ENCODE measurements at places on chromosomes 13 and 19.

- no peak for DNase-seq
These were observed 276.4 kb downstream of the LHFPL6 start for GRCh38 chr13:39326469-39327171.

GRCh38 chr19:42268704-42269477, at the start of gene CIC:
CIC (plus strand) TSS chr19:42269252; CDS start chr19:42271784, 2,532 bp downstream.
- peak; percentile 100 for DNase-seq

DNA sequence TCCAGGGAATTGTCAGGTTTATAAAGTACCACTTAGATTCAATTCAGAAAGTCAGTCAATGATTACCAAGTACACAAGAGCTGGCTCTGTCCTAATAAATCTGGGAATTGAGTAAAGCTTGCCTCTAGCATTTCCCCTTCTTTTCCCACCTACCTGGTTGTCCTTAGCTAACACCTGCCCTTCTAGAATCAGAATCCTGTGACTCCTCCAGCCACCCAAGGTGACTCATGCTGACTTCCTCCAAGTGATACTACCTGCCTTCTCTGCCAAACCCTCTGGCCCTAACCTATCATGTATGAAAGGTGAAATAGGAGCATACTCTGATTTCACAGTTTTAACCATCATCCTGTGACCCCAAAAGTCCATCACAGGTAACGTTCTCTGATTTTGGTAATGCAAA, 151.2 kb downstream of the DIAPH3 start:
- DNase-seq, result no peak

- peak; percentile 8 for DNase-seq
These were observed 45.4 kb downstream of the CCDC70 start for GRCh38 chr13:51907040-51907732.

DNA sequence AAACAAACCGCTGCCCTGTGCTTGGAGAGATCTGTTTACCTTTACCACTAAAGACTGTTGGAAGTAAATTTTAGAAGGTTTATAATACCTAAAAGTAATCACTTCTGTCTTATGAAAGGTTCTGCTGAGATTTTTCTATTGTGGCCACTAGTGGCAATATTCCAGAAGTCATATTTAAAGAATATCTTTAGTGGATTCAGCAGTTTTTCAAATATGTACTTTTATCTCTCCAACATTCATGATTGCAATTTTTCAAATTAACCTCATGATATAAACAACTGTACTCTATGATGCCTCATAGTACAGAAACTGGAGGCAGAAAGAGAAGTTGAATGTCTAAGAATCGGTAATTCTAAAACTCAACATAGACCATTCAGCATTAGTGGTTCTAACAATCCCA, 53.2 kb upstream of the USPL1 start:
- DNase-seq, result no peak

DNA sequence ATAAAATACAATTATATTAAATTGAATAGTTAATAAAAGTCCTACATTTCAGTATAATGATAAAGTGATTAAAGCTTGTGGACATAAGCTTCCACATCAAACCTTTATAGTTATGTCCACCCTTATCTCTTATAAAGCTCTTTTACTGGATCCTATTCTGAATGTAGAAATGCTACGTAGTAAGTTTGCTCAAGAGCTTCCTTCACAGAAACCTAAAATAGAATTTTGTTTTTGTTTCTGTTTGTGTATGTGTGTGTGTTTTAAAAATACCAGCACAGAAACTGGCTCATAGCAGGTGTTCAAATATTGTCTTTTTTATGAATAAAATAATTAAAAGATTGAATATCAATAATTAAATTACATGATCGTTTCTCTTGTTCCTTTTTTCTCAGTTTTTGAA, 21.0 kb upstream of the UFM1 start:
- no peak for DNase-seq

- DNase-seq, result no peak
These were observed 18.6 kb downstream of the TMEM255B start for GRCh38 chr13:113777311-113778260.

- no peak for DNase-seq
These were observed 978 bp downstream of the ERICH4 start for GRCh38 chr19:41443813-41444455.

- no peak for DNase-seq
These were observed 20.0 kb upstream of the ZNF841 start for GRCh38 chr19:52115526-52116053.

GRCh38 chr13:113437408-113438010, 15.8 kb downstream of the ADPRHL1 start:
- no peak for DNase-seq

- no peak for DNase-seq
These were observed 159.0 kb downstream of the TEX29 start for GRCh38 chr13:111479412-111479811.

GRCh38 chr13:49307365-49307764, 59.6 kb downstream of the CDADC1 start:
- DNase-seq, result no peak

GRCh38 chr19:43572171-43572588, 3.1 kb downstream of the XRCC1 start:
- DNase-seq, result peak; percentile 37

DNA sequence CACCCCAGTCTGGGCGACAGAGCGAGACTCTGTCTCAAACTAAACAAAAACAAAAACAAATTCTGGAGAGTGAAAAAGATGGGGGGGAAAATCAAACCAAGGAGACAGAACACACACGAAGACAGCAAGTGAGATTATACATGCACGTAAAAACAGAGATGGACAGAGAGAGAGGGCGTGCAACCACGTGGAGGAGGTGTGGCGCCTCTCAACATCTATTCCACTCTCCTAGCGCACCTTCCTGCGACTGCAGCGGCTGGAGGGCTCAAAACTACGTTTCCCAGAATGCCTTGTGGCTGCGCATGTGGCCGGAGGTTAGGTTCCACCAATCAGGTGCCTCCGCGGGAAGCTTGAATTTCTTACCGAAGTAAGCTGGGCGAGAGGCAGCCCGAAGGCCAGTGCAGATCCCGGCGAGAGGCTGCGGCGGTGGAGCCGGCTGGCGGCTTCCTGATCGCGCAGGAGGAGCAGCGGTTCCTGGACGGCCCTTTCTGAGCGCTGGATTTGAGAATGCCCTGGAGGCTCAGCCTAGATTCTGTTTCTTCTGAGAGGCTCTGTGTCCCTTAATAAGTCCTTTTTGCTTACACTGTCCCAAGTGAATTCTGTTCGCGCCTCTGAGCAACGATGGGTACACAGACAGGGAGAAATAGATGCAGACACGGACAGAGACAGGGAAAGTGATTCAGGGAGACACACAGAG, 13.1 kb upstream of the NANOS2 start:
- peak; percentile 94 for DNase-seq

- peak; percentile 77 for DNase-seq
These were observed 11.4 kb upstream of the USP12 start for GRCh38 chr13:27182844-27183497.

DNA sequence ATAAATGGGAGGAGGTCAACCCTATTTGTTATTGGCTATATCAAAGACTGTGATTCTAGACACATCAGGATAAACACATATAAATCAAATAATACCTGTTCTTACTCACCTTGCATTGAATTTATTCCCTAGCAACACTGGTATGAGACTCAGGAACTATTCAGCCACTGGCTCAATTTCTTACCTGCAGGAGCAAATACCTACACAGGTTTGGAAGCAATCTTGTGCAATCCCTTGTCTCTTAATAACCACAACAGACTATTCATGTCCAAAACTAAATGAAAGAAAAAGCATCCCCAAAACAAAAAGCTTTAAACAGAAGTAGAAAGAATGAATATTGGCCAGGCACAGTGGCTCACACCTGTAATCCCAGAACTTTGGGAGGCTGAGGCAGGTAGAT, 55.5 kb downstream of the TBC1D4 start:
- no peak for DNase-seq

GRCh38 chr13:40801255-40802217, 12.1 kb downstream of the SLC25A15 start:
- DNase-seq, result no peak

DNA sequence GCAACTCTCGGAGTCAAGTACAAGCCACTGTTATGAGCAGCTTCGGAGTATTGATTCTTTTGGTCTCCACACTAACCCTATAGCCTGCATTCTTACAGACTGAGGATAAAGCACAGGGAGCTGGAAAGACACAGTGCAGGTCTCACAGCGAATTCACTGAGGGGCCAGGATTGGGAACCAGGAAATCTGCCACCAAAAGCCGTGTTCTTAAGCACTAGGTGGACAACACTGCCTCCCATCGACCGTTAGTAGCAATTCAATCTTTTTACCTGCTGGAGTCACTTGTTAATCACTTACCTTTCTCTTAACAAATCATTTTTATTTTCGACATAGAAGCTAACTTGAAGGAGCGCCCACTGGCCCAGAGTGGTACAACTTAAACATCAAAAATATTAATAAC, 6.3 kb downstream of the PMIS2 start:
- DNase-seq, result peak; percentile 9

- peak; percentile 64 for DNase-seq
These were observed 26.5 kb upstream of the LSM14A start for GRCh38 chr19:34145741-34146202.

DNA sequence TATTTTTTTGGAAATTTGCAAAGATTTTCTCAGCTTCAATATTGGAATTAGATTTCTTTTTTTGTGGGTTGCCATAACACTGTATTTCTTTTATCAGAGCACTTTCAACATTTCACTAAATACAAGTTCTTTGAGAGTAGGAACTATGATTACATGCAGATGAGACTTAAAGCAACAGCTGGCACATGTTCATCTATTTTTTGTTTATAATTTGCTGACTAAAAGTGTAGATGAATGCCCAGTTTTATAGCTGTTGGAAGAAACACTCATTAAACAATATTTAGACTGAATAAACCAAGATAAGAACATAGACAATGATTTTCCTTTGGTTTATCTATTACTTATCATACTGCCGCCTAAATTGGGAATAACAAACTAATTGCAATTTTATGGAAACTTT, 803.0 kb upstream of the KLHL1 start:
- no peak for DNase-seq

DNA sequence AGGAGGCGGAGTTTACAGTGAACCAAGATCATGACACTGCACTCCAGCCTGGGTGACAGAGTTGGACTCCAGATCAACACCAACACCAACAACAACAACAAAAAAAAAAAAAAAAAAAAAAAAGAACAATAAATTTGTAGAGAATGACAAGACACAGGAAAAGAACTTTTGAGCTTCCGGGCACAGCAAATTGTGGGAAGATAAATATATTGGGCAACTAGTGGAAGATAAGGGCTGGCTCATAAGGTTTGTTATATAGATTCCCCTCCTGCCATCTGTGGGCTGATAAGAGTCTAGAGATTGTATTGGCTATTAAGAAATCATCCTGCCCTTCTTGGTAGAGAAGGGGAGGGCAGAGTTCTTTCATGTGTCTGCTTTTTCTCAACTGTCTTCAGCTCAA, 33.1 kb upstream of the CYP2S1 start:
- DNase-seq, result no peak

DNA sequence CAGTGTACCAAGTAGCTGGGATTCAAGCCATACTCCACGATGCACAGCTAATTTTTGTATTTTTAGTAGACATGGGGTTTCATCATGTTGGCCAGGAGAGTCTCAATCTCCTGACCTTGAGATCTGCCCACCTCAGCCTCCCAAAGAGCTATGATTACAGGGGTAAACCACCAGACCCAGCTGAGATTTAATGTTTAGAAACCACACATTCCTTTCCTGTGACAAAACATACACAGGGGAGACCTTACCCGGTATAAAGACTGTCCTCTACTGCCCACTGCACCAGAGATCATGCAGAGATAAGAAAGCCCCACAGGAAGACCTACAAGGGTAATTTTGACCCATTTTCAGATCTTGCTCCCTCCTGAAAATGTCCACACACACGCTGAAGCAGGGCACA, 22.8 kb upstream of the ZNF83 start:
- no peak for DNase-seq

- peak; percentile 62 for DNase-seq
These were observed 7.3 kb upstream of the MEDAG start for GRCh38 chr13:30898678-30899241.

GRCh38 chr13:21075379-21076249, 14.2 kb upstream of the LATS2 start:
- DNase-seq, result no peak

DNA sequence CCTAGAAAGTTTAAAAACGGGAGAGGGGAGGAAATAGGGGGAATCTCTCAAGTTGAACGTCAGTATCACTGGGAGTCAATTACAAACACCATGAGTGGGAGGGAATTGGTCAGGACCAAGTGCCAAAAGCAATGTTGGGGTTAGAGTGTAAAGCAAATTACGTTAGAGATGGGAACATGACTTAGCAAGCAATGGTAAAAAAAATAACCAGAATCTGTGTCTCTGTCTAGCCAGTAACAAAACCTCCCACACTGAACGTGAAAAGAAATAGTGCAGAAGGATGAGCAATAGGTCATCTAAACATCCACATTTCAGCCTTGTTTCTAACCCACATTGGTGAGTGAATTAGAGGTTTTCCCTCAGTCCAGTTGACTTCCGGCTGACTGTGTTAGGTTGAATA, 242.2 kb downstream of the COG6 start:
- no peak for DNase-seq

- DNase-seq, result peak; percentile 87
These were observed 82.2 kb downstream of the EDNRB start for GRCh38 chr13:77836423-77836822.

DNA sequence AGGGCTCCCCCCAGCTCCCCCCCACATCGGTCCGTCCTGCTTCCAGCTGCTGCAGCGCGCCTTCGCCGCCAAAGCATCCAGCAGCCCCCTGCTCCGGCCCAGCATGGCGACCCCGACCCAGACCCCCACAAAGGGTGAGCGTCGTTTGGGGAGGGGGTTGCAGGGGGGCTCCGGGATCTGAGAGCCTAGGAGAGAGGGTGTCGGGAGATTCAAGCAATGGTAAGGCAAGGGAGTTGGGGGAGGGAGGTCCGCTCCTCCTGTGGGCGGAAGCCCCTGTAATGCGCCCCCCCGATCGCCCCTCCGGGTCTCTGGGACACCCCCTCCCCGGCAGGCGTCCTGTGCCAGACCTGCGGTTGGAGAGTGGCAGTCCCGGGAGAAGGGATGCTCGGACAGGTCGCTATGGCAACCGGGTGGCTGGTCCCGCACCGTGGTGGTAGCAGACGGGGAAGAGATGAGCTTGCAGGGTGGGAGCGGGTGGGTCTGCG, at the start of gene FXYD7:
Gene FXYD7, plus strand, starts transcription at position 25 of the 485 bp plus-strand sequence. Its CDS starts 79 bp downstream, at position 104.
- DNase-seq, result no peak

DNA sequence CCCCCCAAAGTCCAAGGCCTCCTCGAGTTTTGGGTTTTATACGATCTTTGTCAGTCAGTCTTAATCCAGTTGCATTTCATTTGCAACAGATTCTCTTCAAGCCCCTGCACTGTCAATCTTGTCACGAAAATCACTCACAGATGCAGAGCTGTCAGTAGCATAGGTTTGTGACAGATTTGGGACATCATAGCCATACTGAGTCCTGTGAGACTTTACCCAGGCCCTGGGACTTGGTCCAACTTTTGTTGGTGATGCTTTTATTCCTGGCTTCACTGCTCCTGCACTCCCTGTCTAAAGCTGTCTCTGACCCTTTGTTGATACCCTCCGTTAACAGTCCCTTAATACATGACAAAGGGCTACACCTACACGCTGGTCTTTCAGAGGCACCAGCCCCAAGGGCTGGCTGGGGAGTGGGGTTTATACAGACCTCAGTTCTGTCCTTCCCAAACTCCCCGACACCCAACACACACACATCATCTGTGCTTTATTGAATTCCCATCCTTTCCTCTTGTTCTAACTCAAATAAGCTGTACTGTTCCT, 36.0 kb downstream of the PABPC3 start:
- no peak for DNase-seq

Measured in inflammatory macrophage (primary cell).